ENCODE measurements at places on chromosomes 3 and 15.

- peak; percentile 44 for DNase-seq
Measured at GRCh38 chr15:52217186-52217585, 26.0 kb upstream of the GNB5 start.

DNA sequence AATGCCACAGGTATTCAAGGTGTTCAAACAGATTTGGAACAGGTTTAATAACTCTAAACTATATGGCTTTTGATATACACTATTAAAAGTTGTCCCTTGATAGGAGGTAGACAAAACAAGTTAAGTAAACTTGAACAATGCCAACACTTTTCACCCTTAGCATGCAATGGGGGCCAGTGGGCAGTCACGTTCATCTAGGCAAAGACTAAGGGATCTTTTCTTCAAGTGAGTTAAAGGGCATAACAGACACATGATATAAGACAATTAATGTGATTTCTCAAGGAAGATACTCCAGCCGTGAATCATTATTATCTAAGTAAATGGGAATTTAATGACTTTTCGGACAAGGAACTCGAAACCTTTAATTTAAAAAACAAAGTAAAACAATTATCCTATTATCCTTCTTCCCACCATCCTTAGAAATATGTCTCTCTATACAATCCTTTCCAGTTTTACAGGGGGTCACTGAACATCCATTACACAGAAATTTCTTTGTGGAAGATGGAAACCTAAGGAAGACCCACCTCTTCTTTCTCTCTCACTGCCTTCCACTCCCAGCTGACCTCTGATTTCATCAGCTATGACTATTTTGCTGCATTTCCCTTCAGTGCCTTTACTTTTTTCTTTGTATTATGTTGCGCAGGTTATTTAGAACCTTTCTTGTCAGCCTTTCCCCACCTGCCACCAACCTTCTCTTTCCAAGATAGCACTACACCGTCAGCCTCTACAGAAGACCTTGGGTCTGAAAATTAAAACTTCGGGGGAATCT lies 1.5 kb downstream of the CLDN1 start:
- DNase-seq: no peak

DNA sequence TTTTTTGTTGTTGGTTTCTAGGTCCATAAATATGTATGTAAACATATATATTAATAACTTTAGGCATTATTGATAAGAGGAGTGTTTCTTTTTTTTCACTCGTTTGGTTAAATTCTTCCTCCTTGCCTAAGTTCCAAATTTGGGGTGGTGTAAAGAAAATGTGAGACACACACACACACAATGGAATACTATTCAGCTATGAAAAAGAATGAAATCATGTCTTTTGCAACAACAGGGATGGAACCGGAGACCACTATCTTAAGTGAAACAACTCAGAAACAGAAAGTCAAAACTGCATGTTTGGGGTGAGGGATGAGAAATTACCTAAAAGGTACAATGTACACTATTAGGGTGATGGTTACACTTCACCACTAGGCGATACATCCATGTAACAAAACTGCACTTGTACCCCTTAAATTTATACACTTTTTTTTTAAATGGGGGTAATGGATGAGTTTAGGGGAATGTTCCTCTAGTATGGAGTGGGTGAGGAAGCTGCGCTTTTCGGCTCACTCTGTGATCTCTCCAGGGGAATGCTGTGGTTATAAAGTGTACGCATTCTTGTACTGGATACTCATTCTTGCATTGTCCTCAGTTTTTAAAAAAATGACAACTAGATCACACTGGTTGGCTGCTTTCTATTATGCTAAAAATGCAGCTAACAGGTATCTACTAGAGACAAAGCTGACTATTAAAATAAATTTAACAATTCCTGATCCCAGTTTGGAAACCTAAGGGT lies 50.8 kb upstream of the PPARG start:
- DNase-seq: no peak

DNA sequence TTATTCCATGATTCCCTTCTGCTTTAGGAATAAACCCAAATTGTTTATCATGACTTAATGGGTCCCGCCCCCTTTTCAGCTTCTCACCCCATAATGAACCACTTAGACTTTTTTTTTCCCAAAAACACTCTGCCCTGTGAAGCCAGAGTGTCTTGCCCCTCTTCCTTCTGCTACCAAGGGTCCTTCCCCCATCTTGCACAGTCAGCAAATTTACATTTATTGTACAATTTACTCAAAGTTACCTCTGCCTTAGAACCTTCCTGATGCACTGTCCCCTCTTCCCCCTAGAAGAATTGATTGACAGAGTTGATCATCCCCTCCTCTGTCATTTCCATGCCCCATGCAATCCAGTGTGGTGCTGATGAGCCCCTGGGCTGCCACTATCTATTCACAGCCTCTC lies 101.5 kb upstream of the PPP2R3A start:
- no peak for DNase-seq

DNA sequence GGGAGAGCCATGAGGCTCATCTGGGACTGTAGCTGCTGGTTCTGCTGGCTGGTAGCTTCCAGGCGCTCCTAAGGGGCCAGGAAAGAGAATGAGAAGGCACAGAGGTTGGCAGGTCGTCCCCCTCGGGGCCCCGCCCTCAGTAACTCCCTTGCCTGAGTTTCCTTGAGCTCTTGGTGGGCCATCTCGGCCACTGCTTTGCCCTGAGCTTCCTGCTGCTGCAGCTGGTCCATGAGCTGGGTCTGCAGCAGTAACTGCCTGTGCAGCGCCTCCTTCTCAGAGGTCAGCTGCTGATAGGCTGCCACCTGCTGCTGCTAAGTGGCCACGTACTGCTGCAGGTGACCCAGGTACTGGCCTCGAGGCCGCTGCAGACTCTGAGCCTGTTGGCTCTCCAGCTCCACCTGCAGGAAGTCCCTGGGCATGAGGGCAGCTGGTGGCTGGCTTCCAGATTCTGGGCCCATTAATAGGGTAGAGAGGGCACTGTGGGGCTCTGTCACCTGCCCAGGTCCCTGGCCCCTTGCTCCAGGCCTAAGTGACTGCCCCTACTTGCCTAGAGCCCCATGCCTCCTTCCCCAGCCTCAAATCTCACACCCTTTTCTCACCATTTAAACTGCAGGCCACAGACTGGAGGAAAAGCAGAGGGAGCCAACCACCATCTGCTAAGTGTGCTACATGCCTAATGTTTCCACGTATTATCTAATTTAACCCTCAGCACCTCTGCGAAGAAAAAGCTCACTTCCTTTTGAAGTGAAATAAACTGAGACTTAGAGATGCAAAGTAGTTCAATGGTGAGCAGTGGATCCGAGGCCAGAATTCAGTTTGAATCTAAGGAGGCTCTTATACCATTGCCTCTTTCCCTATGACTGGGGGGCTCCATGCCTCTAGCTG lies 10.8 kb upstream of the VPS33B start:
- DNase-seq: peak; percentile 75

DNA sequence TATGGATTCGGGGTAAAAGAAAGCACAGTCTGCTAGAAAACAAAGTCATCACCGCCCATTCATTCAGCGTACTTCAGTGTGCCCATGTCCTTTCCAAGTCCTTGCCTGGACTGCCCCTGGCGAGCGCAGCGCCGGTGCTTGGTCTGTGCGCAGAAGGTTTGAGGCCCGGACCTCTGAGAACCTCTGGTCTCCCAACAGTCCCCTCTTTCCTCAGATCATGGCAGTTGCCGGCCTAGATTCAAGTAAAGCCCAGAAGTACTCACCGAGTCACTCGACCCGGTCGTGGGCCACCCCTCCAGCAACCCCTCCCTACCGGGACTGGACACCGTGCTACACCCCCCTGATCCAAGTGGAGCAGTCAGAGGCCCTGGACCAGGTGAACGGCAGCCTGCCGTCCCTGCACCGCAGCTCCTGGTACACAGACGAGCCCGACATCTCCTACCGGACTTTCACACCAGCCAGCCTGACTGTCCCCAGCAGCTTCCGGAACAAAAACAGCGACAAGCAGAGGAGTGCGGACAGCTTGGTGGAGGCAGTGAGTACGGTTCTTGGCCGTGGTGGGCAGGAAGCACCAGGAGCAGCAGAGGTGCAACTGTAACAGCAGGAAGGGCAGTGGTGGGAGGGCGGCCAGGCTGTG lies 36.3 kb downstream of the CHDH start:
- DNase-seq: no peak

GRCh38 chr15:74374648-74375302 lies 7.3 kb upstream of the CYP11A1 start:
- DNase-seq: no peak

DNA sequence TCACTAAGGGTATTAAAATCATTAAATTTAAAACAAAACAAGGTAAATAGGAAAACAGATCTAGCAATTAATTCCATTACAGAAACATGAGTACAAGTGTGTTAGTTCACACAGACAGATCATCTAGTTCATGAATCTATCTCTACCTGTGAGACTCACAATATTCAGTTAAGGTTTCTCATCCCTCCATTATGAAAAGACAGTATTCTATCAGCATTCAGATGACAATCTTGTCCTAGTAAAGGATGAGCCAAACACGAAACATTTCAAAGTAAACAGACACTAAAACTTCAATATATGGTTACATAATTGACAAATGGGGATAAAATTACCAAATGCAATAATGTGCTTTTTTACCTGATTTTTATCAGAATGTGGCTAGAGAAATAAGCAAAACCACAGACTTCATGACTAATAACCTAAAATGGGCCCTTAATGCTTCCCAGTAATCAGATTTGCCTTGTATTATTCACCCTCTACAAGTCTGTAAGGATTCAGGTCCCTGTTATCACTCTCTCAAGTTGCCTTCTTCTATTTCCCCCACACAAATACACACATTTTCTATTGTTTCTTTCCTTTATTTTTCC lies 126.8 kb downstream of the DLG1 start:
- DNase-seq: no peak

DNA sequence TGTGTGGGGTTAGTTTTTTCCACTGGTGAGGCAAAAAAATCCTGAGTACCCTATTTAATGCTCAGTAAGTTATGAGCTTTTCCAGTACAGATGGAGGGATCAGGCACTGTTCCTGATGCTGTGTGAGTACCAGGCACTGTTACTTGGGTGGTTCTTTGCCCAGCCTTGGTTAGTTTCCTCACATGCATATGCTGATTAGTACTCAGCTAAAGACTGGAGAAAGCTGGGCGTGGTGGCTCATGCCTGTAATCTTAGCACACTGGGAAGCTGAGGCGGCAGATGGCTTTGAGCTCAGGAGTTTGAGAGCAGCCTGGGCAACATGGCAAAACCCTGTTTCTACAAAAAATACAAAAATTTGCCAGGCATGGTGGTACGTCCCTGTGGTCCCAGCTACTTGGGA lies 210.3 kb upstream of the SGO1 start:
- no peak for DNase-seq

- no peak for DNase-seq
Measured at GRCh38 chr15:92751528-92751927, 96.0 kb upstream of the FAM174B start.

DNA sequence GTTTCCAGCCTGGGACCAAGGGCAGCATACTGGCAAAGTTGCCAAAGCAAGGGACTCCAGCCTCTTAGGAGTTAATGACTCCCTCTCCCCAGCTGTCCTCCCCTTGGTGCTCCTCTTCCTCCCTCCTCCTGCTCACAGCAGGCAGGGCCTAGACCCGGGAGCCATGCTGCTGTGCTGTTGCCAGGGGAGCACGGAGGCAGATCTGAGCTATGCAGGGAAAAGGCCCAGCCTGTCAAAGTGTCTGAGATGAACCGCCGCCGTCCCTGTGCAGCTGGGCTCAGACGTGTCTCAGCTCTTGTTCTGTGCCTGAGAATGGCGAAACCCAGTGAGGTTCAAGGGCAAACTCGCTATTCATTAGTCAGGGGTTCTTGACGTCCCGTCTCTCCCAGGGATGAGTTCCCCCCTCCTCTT lies 60.8 kb upstream of the POLG start:
- no peak for DNase-seq

DNA sequence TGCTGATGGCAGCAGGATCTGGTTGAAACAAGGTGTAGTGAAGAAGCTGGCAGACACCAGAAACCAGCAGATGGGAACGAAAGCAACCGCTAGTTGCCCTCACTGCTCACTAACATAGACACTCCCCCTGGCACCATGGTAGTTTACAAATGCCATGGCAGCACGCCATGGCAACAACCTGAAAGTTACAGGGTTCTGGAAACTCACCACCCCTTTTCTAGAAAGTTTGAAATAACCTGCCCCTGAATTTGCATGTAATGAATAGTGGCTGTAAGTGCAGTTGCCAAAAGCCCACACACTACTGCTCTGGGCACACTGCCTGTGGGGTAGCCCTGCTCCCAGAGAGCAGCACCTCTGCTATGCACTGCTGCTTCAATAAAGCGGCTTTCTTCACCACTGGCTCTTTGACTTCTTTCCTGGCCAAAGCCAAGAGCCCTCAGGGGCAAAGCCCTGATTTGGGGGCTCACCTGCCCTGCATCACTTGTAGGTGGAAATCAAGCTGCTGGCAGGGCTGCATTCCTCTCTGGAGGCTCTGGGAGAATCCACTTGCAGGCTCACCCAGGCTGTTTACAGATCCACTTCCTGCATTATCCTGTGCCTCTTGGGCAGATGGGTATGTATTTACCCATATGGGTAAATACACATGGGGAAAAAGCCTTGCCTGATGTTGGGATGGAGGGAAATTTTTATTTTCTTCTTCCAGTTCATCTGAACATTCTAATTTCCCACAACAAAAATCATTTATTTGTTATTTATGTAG lies 2.0 kb upstream of the GP9 start:
- DNase-seq: no peak

GRCh38 chr3:127940116-127940515 lies 25.1 kb downstream of the KBTBD12 start:
- DNase-seq: no peak

DNA sequence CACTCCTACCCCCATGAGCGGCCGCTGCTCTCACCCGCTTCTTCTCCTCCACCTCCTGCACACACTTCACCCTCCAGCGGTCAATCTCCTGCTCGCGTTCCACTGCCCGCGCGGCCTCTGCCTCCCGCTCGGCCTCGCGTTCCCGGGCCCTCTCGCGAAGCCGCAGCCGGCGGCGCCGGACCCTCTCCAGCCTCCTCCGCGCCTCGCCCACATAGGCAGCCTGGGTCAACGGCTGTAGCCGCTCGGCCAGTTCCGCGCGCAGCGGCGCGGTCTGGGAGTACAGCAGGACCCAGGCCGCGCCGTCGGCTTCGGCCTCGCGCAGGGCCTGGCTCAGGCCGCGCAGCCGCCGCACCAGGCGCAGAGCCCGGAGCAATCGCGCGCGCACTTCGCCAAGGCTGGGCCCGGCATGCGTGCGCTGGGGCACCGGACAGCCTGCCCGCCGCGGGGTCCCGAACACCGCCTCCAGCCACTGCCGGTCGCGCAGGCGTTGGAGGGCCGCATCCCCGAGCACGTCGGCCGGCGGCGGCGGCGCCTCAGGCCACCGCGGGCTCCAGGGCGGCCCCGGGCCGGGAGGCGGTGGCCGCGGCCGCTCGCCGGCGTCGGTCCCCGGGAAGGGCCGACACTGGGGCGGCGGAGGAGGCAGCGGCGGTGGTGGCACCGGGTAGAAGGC lies 595 bp downstream of the PDCD7 start:
- DNase-seq: peak; percentile 40

GRCh38 chr3:150308037-150308319 lies 100.1 kb upstream of the TSC22D2 start:
- DNase-seq: no peak

DNA sequence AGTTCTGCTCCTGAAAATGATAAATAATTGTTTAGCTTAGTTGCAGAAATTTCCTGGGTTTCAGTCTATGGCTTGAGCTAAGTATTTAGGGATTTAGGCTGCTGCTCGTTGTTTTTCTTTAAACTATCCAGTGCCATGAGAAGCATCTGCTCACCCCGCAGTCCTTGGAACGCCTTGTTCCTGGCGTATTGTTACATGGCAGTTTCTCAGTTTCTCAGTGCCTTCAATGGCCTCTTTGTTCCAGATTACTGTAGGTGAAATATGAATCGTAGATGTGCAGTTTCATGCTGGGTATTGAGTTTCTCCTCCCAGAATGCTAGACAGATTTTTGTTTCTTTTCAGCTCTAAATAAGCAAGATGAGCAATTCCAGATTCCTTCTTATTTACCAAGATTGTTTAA lies 269.5 kb upstream of the GBE1 start:
- DNase-seq: no peak
